ENCODE measurements at places on chromosomes 5 and 9.
A peak's percentile ranks its signal among the peaks of the same experiment; 100 is the strongest.

DNA sequence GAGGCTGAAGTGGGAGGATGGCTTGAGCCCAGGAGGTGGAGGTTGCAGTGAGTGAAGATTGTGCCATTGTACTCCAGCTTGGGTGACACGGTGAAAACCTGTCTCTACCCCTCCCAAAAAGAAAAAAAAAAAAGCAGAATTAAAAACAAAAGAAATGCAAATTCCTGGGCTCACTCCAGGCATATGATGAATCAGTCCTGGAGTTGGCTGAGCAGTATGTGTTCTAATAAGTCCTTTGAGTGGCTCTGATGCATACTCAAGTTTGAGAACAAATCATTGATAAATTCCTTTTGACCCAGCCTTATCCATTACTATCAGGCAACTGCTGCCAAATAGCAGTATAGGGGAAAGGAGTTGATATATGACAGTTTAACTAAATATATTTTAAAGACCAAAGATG lies 28.3 kb downstream of the UHRF2 start:
- no peak for DNase-seq

- DNase-seq = no peak
Observed at GRCh38 chr9:121581786-121582600, 69.4 kb upstream of the DAB2IP start.

GRCh38 chr9:98374385-98375051 lies 119.1 kb upstream of the TBC1D2 start:
- DNase-seq = no peak

DNA sequence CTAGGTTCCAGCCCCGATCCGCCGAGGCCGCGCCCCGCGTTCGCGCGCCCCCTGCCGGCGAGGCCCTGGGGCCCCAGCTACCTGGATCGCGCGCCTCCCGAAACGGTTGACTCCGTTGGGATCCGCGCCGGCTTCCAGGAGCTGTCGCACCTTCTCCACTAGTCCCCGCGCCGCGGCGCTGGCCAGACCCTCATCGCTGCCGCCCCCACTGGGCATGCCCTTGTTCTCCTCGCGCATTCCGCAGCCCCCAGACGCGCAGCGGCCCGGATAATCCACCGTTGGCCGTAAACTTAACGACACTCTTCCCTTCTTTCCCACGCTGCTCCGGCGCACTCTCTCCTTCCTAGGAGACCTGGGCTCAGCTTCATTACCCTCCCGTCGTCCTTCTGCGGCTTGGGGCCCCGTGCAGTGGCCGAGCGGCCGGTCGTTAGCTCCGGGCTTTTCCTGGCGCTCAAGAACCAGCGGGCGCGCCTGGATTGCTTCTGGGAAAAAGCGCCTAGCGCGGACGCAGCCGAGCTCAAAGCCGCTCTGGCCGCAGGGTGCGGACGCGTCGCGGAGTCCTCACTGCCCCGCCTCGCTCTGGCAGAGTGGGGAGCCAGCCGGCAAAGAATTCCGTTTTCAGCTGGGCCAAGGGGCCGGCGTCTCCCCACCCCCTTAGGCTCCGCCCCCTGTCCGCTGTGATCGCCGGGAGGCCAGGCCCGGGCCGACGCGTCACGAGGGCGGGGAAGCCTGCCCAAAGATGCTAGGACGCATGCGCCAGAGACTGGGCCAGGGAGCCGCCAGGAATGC lies at the start of gene CDKN2B:
CDKN2B (minus strand) TSS at position 589 of the 789 bp plus-strand sequence; CDS start at position 237, 352 bp downstream.
- DNase-seq = peak; percentile 93

DNA sequence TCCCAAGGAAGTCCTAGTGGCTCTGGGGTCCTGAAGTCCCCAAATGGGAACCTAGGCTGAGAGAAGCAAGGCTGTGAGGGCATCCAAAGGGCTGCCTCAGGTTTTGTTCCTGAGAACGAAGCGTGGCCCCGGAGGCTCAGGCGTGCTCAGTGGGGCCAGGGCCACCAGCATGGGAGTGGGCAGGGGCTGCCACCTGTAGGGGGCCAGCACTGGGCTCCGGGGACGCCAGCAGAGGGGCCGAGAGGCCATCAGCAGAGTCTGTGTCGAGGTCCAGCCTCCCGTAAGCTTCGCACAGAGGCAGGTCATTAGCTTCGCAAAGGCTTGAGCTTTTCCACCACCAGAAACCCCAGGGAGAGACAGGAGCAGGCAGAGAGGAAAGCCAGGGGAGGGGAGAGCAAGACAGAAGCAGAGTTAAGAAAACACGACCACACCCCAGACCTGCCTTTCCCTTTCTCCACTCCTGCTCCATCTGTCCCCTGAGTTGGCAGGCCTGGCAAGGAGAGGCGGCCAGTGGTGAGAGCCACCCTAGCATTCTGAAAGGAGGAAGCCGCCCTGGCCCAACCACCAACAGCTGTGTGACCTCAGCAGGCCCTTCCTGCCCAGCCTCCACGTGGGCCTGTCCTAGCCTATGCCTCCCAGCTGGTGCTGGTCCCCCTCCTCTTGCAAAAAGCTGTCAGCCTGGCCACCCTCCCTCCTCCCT lies 5.5 kb upstream of the SURF6 start:
- DNase-seq = no peak

GRCh38 chr5:149749481-149750365 lies 19.6 kb downstream of the PPARGC1B start:
- no peak for DNase-seq

DNA sequence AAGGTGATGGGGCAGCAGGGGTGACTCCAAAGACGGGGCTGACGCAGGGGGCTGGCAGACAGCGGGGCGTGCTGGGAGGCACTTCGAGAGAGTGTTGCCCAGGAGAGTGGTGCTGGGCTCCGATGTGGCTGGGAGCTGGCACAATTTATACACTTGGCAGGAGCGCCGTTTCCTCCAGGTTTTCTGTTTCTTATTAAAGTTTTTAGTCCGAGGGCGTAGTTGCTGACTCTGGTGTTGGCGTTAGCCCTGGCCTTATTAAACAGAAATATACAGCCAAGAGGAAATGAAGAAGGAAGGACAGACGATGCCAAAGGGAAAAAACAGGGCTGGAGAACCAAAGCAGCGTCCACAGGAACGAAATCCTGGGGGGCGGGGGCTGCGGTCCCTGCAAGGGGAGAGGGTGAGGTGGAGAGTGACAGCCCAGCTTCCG lies 139.6 kb upstream of the PHYKPL start:
- DNase-seq = no peak
